ENCODE measurements at places on chromosomes 5 and 9. TPM values are rescaled to one million over a fixed set of nuclear protein-coding genes. Genes with fewer than 3 reads are reported as not detected.
A peak's percentile ranks its signal among the peaks of the same experiment; 100 is the strongest.

Gene SPINK14
- not detected for total RNA-seq

Gene GABRG2
- total RNA-seq: 0.92 TPM

Gene JMY
- total RNA-seq: 9.2 TPM

Gene SH3RF2
- total RNA-seq: 62.9 TPM

Gene C9orf50
- total RNA-seq: 0.36 TPM

Gene YTHDC2
- total RNA-seq: 22.3 TPM

- DNase-seq: no peak
Observed at GRCh38 chr9:91815896-91816295, 134.1 kb downstream of the ROR2 start.

DNA sequence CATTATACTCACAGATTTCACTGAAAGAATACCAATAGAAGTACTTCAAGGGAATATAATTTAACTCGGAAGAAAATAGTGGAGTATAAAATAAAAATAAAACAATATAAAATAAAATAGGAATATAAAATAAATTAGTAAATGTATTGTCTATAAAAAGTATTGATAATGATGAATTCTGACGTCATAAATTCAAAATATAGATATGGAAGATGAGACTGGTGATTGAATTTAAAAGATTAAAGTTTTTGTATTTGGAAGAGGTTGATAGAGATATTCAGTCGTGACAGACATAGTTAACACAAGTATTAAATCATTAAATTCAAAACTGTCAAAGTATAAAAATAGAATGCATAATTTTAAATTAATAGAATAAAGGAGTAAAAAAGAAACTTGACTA, 964.9 kb upstream of the C9orf72 start:
- no peak for DNase-seq

DNA sequence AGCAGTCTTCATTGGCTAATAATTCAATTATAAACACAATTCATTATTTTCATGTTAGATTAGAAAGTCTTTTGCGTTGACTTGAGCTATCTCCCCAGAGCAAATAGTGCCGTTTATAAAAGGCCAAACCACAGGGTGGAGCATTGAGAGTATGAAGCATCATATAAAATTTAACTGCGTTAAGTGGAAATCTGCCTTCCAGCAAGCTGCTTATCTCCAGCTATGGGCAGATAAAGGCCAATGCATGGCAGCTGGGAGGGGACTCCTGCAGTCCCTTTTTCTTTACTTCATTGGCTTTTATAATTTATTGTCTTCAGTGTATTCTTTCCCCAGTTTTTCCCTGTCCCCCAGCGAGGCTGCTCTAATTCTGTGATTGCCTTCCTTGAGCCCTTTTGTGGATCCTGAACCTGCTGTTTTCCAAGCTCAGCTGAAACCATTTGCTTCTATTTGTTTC, 113.7 kb downstream of the TMEM232 start:
- no peak for DNase-seq

GRCh38 chr5:160166069-160166972, 47.1 kb upstream of the PWWP2A start:
- no peak for DNase-seq

GRCh38 chr5:72214168-72214567, 105.9 kb downstream of the MRPS27 start:
- no peak for DNase-seq

DNA sequence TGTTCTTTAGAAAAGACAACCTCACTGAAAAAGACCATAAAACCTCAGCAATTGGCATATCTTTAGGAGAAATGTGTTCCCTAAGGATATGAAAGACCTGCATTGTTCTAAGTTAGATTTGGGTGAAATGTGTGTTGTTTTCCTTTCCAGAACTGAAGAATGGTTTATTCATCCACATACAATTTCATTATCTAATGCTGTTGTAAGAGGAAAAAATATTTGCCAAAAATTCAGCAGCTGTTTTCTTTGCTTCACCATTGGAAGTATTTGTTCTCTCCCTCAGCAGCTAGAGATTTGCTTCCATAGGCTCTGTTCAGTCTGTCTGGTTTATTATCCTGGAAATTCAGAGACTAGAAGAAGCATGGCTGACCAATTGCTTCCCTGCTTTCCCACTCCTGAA, 150.9 kb downstream of the ISOC1 start:
- DNase-seq: no peak

- no peak for DNase-seq
Observed at GRCh38 chr5:7515284-7515914, 119.5 kb downstream of the ADCY2 start.

- DNase-seq: no peak
Observed at GRCh38 chr9:126411948-126412284, 85.3 kb downstream of the MVB12B start.

GRCh38 chr9:68651280-68651893, 53.7 kb upstream of the PIP5K1B start:
- no peak for DNase-seq

GRCh38 chr5:149434162-149435014, 55.3 kb upstream of the IL17B start:
- DNase-seq: no peak

GRCh38 chr5:80915716-80916115, 44.4 kb upstream of the RASGRF2 start:
- DNase-seq: no peak

DNA sequence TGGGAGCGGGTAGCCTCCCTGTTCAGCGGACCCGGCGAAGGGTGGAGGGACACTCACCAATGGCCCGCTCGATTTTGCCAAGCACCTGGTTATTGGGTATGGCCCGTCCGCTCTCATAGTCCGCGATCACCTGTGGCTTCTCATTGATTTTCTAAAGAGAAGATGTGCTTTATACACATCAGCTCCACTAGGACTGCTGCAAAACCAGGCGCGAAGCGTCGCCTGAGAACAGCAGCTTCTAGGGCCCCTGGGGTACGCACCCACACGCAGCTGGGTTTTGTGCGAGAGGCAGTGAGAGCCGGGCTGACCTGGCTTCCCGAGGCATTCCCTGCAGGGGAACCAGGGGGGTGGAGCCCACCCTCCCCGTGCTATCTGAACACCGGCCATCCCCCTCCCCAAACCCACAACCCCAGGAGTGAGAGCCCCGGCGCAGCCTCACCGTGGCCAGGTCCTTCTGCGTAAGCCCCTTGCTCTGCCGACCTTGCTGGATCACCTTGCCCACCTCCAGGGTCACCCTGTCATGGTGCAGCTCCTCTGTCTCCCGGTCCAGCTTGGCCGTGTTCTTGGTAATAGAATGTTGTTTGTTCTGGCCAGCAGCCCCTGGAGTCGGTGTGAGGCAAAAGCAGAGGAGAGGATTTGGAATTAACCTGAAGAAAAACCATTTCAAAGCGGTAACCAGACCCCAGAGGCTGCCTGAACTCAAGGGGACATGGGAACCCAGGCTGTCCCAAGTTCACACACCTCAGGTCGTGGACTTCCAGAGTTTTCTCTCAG, 3.1 kb downstream of the EDF1 start:
- DNase-seq: peak; percentile 23

DNA sequence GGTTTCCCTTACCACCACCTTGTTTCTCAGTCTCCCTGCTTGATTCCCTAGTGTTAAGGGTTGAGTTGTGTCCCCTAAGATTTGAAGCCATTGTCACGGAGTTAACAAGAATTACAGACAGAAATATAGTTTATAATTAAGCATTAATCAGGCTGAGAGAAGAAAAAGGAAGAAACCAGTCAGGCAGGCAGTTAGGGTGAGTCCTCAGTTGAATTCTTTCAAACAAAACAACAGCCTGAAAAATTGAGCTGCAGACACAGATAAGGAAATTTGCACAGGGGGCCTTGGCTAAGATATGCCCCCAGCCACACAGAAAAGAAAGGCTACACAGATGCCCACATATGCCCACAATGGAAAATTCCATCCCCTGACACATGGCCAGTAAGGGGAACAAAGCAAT, 111.7 kb upstream of the RAI14 start:
- DNase-seq: no peak

GRCh38 chr5:160467555-160468362, 46.1 kb downstream of the PTTG1 start:
- peak; percentile 82 for DNase-seq

GRCh38 chr5:67393211-67393610, 196.6 kb upstream of the CD180 start:
- DNase-seq: no peak

DNA sequence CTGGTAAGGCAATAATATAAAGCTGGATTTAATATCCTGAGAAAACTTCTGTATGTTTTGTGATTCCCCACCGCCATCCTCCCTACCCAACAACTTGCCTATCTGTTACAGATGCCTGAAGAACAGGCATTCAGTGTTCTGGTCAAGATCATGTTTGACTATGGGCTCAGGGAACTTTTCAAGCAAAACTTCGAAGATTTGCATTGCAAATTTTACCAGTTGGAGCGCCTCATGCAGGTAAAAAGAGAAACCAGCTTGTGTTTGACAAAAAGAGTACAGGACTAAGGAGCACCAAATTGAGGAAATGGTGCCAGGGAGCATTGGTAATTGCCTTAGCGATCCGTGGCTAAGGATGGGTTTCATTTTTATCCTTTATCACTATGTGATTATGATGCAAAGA, 40.0 kb downstream of the GPR21 start:
- DNase-seq: no peak
